ENCODE measurements at places on chromosomes 2 and 18.

GRCh38 chr2:218713922-218714321 lies 3.3 kb downstream of the TTLL4 start:
- DNase-seq: no peak

DNA sequence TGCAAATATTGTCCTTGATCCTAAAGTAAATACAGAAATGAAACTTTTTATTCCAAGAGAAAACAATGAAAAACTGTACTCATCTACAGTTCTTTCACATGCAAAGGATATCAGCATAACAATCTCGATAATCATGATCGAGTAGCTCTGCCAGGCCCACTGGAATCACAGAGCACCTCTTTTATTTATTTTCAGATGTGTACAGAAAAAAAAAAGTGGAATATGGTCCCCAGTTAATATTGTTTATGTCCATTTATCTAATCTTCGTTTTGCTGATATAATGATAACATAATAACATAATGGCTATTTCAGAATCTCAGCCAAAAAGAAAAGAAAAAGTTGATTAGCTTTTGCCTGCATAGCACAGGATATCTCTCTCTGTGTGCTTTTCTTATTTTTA lies 6.5 kb downstream of the ZNF385B start:
- no peak for DNase-seq

GRCh38 chr18:37328946-37329719 lies 236.5 kb downstream of the CELF4 start:
- DNase-seq: no peak

GRCh38 chr2:237096201-237096600 lies 10.5 kb downstream of the COPS8 start:
- DNase-seq: no peak
